Activated CD4-positive, alpha-beta T cell treated with anti-CD3 and anti-CD28 coated beads, Interleukin-2, amount 10 ng/mL, durations not matched to agents 24 days and 14 days (primary cell): ENCODE measurements at places on chromosomes 16 and 17. TPM values are rescaled to one million over a fixed set of nuclear protein-coding genes. Genes with fewer than 3 reads are reported as not detected.

The SCIMP gene
- total RNA-seq: not detected in 2 replicates

The YBX2 gene
- 0.21 and 0.33 TPM in 2 replicates for total RNA-seq

GRCh38 chr17:50114849-50115357, 15.1 kb downstream of the SAMD14 start:
- peak; percentile 86 for DNase-seq

DNA sequence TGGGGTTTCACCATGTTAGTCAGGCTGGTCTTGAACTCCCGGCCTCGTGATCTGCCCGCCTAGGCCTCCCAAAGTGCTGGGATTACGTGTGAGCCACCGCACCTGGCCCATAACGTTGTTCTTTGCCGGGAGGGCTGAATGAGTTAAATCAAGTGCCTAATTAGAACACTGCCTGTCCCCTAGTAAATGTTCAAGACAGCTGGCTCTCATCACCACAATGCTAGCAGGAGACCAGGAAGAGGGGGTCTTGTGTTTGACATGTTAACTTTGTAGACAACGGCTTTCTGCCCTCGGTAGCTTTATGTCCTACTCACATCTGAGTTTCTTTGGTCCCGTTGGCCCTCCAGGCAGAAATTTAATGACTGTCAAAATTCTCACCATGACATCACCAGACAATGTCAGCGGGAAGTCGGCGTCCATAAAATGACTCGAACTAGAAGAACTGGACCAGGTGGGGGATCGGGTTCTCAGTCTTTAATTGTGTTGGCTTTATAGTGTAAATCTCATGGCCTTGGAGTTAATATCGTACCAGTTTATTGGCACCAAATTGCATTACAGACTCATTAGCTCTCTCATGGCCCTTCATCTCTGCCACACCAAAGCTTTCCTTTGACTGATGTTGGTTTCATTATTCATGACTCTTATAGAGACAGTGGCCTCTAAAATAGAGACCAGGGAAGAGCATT, 11.4 kb upstream of the ITPRIPL2 start:
- no peak for DNase-seq

The CCL1 gene
- total RNA-seq: 105 and 111 TPM in 2 replicates

- no peak for DNase-seq
These were observed 20.0 kb upstream of the KCNJ16 start for GRCh38 chr17:70055000-70055399.
